ENCODE measurements at places on chromosomes 1 and 21.
A peak's percentile ranks its signal among the peaks of the same experiment; 100 is the strongest.

- no peak for DNase-seq
Observed at GRCh38 chr1:208980605-208981004, 602.9 kb upstream of the CAMK1G start.

- peak; percentile 75 for DNase-seq
Observed at GRCh38 chr1:26768755-26769154, 19.0 kb upstream of the PIGV start.

DNA sequence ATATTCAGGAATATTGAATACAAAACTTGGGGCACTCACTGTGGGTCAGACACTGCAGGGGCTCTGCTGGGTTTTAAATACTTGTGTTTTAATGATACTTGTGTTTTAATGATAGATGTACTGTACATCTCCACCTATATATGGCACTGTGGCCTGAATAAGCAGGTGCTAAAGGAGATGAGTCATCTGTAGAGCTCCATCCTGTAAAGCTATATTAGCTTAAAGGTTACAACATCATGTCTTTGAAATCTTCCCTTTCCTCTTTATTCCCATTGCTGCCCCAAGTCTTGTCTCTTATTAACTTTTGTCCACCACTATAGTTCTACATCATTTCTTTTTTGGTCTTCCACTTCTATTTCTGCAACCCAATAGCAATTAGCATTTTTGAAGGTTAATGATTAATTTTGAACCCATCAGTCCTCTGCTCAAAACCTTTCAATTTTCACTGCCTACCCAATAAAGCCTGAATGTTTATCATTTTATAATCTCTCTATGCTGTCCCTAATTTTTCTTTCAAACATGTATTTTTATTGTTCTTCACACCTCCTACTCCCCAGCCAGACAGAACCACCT, 113.3 kb upstream of the PTGFR start:
- no peak for DNase-seq

DNA sequence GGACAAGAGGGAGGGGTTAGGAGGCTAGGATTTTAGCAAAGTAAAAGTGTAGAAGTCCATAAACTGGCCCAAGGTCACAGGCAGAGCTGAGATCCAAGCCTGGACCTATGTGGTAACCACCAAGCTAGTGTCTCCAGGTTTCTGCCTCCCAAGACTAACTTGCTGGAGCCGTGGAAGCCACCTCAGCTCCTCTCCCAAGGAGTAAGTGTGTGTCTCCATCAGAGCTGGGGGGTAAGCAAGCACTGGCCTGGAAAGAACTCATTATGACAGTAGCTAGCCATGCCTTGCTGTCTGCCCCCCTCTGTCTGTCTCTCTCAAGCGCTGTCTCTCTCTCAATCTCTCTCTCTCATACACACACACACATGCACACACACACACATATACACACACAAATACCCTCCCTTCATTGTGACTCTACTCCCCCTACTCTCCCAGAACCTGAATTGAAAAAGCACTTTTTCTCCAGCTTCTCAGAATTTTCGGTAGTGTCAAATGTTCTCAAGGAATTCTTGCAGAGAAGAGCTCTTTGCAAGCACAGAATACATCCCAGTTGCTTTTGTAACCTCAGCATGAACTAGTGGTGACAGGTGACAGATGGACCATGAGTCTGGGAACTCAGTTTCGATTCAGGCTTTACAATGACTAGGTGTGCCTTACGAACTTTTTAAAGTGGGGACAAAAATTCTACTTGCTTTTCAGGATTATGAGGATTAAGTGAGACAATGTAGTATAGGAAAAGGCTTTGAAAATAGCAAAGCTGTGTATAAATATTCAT, 238.0 kb upstream of the FGGY start:
- no peak for DNase-seq

DNA sequence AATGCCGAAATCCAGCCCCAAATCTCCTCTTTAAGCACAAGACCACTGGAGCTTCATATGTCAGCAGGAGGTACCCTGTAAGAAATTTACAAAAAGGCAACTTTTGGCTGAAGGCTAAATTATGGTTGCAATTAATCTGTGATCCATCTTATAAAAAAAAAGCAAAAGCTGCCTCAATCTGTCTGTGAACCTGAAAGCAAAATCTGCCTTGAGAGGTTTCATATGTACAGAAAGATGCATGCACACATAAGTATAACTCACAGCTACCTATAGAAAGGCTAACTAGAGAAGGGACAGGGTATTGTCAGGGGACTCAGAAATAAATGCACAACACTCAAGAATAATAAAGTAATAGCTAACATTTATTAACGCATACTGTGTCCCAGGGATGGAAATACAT, 964.2 kb upstream of the ADGRL2 start:
- no peak for DNase-seq

GRCh38 chr1:242016479-242016878, 17.6 kb upstream of the MAP1LC3C start:
- no peak for DNase-seq

All from HS-5 (cell line).